ENCODE measurements at places on chromosomes 12 and 14.

DNA sequence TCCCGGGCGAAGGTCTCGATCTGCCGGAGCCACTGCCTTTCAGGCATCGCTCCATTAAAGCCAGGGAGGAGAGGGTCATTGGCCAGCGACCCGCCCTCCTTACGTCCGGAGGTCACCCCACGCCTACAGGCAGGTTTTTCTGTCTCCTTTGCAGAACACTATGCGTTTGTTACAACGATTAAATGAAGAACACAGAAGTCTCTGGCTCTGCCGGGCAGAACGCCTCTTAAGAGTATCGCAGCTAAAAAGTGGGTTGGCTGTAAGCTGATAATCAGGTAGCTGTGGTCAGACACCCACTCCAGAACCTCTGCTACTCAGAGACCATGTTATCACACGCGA, 15.0 kb downstream of the OTX2 start:
- DNase-seq = no peak

GRCh38 chr12:46493834-46494181, 121.2 kb upstream of the SLC38A2 start:
- no peak for DNase-seq

- DNase-seq = no peak
These were observed 149.3 kb upstream of the LRFN5 start for GRCh38 chr14:41457393-41457792.

DNA sequence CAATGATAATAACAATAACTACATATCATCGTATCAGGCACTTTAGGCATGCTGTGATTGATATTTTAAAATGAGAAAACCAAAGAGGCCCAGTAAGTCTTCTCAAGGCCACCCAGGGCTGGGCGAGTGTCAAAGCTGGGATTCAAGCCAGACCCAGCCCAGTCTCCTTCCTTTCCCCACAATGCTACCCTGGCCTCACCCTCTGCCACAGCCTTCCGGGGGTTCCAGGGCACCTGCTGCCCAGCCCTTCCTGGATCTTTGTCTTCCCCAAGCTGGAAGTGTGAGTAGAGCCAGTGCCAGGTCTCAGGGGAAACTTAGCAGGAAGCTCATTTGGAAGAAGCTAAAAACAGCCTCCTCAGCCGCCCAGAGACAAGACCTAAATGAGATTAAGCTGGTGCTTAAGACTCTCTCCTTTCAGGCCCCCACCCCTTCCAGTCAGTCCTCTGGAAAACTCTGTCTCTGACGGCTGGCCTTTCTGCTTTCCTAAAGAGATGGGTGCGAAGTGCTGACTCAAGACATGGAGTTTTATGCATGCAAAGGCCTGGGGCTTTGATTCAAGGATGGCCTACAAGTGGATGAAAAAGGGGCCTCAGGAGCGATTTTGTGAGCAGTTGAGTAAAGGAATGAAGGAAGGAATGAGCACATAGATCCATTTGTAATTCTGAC, 184.2 kb downstream of the KCNA5 start:
- DNase-seq = no peak

GRCh38 chr14:71135496-71135895, 228.2 kb downstream of the PCNX1 start:
- DNase-seq = no peak

DNA sequence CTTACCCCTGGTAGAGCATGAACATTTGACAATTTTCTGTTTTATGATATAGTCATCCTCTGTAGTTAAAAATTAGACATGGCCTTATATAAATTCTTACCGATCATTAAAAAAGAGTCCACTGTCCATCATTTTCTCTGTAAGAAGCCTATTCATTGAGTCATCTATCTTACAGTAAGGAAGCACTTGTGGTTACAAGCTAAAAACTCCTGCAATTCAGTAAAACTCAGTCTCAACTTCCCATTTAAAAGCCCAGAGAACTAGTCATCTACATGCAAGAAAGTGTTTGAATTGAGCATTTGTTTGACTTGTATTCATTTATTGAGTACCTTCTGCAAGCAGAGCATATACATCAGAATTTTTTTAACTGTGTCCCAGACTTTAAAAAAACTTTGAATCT, 63.3 kb downstream of the GTF2A1 start:
- DNase-seq = no peak

DNA sequence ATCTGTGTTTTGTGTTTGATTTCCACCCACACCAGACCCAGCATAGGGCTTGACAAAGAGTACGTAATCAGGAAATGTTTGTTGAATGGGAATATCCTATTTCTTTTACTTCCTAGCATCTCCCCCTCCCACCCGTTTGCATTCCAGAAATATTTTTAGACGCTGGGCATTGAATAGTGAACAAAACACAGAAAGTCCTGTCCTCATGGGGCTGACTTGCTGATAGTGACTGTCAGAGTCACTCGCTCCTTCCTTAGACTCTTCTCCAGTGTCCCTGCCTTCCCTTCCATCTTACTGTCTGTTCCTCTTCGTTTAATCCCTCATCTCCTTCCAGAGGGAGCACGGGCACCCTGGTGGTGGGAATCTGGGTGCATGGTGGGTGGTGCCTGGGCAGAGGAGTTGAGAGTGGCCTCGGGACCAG, 53.6 kb downstream of the SLC25A47 start:
- DNase-seq = no peak

DNA sequence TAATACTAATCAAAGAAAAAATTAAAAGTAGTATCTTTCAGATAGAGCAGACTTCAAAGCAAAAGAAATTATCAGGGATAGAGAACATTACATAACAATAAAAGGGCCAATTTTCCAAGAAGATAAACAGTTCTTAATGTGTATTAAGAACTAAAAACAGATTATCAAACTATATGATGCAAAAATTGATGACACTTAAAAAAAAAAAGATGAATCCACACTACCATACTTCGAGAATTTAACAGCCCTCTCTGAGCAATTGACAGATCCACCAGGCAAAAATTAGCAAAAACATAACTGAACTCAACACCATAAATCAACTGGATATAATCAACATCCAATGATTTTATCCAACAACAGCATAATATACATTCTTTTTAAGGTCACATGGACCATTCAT, 686.5 kb downstream of the LRFN5 start:
- no peak for DNase-seq

DNA sequence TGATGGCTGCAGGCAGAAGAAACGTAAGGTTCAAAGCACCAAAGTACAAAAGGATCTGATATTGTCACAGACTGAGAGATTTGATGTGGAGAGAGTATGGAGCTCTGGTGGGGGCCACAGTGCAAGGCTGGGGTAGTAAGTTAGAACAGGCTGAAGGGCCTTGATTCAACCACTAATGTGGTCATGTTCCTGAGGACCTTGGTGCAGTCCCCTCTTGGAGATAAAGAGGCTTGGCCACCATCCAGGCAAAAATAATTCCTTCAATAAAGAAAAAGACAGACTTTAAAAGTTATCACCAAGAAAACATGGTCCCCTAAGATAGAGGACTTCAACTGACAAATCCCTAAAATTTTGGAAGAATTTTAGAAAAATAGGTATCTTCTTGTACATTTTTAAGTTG, 17.4 kb downstream of the CAPZA3 start:
- no peak for DNase-seq

- peak; percentile 9 for DNase-seq
These were observed 420.7 kb downstream of the ADAMTS20 start for GRCh38 chr12:43131301-43131700.

DNA sequence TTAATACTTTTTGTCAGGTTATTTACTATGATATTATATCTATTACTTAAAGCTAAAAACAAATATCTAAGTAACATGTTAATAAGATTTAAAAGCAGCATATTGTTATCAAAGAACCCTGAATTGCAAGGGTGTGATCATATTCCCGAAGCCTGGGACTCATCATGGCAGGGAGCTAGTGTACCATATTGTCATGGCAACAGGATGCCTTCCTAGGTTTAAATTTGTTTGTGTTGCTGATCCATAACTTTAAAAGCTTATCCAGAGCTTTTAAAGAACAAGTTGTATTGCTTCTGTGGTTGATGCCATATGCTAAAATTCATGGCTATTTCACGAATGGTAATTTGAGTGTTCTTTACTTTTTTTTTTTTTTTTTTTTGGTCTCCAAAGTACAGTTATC, 500.5 kb downstream of the NAV3 start:
- DNase-seq = no peak

GRCh38 chr14:37083599-37083998, 88.8 kb downstream of the SLC25A21 start:
- no peak for DNase-seq

GRCh38 chr12:47894068-47894467, 10.7 kb downstream of the VDR start:
- DNase-seq = no peak

DNA sequence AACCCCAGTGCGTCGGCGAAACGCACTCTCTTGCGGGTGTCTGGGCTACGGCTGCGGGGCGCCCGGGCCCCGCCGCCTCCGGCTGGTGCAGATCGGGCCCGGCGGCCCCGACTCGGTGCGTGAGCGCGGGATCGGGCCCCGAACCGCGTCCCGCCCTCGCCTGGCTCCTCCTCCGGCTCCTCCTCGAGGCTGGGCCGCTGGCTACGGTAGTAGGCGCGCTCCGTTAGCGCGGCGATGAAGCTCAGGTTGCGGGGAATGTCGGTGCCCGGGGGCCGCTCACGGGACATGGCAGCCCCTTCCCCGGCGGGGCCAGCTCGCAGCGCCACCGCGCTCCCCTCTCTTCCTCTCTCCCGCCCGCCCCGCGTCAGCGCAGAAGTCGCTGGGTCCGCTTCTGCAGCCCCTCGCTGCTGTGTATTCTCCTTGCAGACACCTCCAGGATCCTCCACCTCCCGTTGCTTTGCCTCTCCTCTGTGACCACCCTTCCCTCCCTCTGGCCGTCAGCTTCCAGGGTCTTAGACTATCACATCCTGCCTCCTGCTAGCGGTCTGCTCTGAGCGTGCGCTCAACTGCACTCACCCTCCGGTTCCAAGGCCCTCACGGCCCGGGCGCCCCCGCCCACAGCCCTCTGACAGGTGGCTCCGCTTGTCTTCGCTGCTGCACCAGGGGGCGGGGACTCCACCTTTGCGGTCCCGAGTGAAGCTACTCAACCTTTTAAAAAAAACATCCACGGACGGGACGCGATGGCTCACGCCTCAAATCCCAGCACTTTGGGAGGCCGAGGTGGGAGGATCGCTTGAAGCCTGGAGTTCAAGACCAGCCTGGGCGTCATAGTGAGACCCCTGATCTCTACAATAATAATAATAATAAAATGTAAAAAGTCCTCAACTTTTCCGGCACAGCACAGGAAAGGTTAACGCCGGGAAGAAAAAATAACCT, at the start of gene PPP1R3E:
PPP1R3E (minus strand) TSS at position 570 of the 936 bp plus-strand sequence; CDS start at position 287, 283 bp downstream.
- no peak for DNase-seq

- no peak for DNase-seq
These were observed 688 bp downstream of the ULK1 start for GRCh38 chr12:131894981-131895639.

DNA sequence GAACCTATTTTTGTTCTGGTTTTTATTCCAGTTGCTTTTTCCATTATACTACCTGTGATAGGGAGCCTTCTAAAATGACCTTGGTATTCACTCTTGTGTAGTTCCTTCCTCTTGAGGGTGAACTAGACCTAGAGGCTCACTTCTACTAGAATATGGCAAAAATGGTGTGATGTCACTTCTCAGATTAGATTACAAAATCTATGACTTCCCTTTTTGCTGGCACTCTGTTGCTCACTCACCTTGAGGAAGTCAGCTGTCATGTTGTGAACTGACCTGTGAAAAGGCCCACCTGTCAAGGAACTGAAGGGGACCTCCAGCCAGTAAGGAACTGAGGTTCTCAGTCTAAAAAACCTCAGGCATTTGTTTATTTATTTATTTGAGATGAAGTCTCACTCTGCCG, 5.7 kb downstream of the MIPOL1 start:
- no peak for DNase-seq

DNA sequence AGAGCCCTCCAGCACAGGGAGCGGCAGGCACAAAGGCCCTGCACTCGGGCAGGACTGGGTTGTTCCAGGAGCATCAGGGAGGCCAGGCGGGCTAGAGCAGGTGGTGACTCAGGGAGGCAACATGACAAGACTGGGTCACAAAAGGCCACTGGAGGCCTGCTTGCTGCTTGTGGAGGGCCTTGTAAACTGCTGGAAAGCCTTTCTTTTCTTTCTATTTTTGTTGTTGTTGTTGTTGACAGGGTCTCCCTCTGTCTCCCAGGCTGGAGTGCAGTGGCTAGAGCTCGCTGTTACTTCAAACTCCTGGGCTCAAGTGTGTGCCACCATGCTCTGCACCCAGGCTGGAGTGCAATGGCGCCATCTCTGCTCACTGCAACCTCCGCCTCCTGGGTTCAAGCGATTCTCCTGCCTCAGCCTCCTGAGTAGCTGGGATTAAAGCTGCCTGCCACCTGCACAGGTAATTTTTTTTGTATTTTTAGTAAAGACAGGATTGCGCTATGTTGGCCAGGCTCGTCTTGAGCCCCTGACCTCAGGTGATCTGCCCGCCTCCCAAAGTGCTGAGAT, 11.8 kb upstream of the RCOR1 start:
- DNase-seq = no peak
